ENCODE measurements at places on chromosomes 3 and 15.

DNA sequence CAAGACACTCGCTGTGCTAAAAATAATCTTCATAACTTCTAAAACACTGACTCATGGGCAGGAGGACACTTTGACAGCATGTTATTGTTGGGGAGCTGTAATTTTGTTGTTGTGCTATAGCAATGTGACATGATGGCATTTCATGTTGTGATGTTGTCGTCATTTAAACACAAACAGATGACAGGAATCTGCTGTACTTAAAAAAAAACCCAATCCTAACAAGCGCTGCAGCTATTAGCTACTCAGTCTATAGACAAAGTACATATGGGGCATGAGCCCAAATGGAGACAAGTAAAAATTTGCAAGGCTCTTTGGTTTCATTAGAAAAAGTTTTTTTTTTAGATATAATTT, 828 bp upstream of the ATOSA start:
- DNase-seq: peak; percentile 29

- DNase-seq: no peak
Measured at GRCh38 chr3:150371741-150372254, 36.3 kb upstream of the TSC22D2 start.

DNA sequence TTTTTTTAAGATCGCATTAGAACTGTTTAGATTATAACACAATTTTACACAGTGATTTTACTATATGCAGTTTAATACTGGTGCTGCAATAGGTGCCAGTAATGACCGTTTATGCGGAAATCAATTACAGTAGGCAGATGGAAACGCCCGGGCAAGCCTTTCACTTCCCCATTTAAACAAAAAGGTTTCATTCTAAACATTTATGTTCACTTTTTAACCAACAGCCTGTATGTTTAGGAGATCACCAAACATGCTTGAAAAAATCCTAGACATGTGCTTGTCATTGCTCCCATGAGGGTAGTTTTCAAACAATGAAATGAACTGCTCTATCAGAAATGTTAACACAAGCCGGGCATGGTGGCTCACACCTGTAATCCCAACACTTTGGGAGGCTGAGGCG, 2.7 kb downstream of the BNIP2 start:
- DNase-seq: no peak

DNA sequence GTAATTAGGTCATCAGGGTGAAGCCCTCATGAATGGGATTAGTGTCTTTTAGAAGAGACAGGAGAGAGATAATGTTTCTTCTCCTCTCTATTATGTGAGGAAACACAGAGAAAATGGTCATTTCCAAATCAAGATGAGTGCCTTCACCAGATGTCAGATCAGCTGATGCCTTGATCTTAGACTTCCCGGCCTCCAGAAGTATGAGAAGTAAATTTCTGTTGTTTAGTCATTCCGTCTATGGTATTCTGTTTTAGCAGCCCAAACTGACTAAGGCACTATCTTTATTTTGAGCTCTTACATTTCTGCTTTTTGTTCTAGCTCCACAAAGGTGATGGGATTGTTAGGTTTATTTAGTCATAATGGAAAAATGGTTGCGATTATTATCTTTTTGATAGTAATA, 273.2 kb upstream of the GADL1 start:
- DNase-seq: no peak

- DNase-seq: peak; percentile 43
Measured at GRCh38 chr15:57019496-57020160, 101.2 kb downstream of the TCF12 start.

- DNase-seq: no peak
Measured at GRCh38 chr3:172846103-172846561, 95.6 kb downstream of the ECT2 start.

DNA sequence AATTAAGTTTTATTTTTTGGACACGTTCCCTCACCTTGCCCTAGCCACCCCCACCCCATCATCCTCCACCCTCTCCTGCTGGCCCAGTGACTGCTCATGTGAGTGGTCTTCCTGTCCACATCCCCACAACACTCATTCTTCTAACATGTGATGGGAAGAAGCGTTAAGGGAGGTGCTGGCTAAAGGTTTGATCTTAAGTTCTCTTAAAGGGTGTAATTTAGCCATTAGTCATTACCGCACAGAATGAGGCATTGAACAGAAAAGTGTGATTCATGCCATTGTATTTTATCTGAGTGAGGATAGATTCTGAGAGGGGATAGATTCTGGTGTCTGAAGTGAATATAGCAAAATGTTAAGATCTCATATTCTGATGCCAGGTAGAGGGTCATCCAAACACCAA, 272.9 kb upstream of the TPM1 start:
- DNase-seq: no peak

DNA sequence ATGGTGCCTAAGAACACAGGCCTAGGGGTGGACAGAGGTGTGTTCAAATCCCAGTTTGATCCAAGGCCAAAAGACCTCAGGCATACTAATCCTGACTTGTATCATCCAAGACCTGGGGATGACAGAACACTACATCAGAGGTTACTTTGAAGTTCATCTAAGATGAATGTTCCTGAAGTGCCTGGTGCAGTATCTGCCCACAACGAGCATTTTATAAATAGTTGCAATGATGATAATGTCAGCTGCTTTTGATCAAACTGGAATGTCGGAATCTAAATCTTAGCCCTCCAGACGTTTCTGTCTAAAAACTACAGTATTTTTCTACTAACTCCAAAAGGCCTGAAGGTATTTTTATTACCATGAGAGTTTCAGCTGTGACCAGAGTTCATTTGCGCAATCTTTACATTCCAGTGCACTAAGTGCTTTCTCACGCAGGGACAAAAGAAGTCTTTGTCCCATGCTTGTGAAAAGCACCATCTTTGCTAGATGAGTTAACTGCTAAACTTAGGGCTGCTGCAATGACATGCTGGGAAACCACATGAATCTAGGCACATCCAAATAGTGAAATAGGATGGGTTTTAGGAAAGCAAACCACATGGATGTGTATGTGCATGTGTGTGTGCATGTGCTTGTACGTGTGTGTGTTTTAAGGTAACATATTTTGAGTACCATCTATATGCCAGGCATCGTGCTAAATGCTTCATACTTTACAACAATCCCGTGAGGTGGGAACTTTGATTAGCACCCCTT, 18.1 kb downstream of the ANXA2 start:
- DNase-seq: no peak

DNA sequence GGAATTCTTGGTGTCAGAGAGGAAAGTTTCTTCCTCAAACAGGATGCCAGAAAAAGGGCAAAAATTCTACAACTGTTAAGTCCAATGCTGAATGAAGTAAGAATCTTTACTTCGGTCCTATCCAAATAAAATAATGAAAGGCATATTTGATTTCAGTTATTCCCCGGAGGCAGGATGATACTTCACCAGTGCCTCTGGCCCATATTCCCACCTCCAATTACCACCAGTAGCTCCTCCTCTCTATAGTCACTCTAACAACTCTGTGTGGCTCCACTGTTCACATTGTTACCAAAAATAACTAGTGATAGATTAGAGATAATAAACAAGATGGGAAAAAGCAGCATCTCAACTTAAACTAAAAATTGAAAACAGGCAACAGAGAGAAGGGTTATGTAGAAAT, 20.7 kb downstream of the MAP1A start:
- no peak for DNase-seq

GRCh38 chr3:48897460-48898376, 964 bp downstream of the SLC25A20 start:
- DNase-seq: peak; percentile 57

GRCh38 chr3:190012784-190013183, 107.9 kb downstream of the P3H2 start:
- DNase-seq: no peak

DNA sequence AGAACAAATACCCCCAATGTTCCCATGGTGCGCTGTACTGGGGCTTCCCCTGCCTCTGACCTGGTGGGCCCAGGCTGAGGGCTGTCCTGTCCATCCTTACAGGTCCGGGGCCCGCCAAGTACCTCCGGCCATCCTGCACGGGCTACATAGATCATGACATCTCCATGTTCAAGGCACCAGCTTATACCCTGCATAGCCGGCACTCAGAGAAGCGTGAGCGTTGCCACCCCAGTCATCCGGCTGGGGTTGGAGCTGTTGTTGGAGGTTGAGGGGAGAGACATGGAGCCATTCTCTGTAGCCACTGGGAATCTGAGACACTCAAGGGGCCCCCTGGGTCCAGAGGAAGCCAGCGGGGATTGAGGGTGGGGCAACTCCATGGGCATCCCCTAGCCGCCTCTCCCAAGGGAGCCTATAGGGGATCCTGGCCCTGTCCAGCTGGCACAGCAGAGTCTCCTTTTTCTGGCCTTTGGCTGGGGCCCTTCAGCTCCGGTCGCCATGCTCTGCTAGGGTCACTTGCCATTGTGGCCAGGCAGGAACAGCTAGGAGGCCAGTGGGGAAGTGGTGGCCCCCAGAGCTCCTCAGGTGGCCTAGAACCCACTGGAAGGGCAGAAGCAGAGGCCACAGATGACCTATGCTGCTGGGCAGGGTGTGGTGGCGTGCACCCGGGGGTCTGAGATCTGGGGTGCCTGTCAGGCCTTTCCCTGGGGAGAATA, 12.5 kb upstream of the CSPG4 start:
- no peak for DNase-seq

DNA sequence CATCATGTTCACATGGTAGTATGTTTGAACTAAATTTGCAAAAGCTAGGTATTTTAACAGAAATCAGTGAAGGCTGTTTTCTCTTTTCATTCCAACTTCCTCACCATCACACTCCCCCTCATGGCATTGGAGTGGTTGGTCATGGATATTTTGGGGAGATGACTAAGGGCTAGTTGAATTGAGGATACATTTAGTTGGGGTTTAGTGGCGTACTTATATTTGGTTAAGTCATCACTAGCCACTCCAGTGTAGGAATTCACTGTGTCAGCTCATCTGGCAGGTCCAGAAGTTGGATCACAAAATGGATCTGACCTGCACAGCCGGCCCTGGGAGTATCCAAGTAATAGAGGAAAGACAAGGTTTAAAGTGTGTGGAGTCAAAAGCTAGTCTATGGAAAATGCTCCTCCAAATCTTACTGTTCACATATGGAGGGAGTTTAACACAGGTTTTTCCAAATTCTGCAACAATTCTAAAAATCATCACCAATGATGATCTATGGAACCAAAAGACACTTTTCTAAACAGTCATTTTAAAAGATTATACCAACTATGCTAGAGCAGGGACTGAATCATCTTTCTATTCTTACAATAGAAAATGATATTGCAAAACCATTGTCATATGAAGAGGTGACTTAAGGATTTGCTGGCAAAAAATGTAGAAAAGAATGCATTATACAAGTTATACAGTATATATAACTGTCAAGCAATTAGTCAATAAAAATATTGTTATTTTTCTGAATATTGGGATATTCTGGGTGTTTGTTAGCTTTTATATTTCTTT, 247.8 kb upstream of the PEX5L start:
- DNase-seq: no peak

Data from erythroblast (primary cell).